NCI-H2029 (cell line): ENCODE measurements at places on chromosomes 13 and 19.

GRCh38 chr19:4414800-4415321 lies 12.4 kb downstream of the CHAF1A start:
- no peak for DNase-seq

DNA sequence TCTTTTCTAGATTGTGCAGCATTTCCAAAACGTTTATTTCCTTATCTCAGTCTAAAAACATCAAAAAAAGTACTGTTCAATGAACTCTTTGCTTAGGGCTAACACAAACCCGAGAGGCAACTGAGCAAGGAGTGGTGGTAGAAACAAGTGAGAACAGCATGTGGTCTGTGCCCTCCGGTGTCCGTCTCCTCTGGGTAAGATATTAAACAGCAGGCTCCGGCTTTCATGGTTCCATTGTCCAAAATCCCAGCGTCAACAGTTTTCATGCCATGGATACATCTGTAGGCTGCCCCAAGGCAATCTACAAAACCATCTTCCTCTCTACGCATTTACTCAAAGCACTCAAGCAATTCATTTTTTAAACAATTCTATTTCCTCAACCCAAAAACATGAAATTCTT lies 22.8 kb downstream of the DCLK1 start:
- no peak for DNase-seq

DNA sequence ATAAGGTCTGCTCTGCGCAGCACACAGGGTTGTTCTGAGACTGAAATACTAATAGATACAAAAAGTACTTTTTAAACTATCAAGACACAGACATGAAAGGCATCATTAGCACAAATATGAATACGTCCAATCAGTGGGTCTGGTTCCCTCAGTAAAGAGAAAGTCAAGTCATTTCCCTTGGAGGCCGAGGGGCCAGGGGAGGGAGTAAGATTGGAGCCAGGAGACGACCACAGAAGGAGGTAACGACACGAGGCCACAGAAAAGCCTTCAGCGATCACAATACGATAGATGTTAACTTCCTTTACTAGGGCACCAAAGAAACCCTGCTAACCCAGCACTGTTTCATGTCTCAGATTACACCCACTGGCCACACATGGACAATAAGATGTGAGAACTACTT lies 5.3 kb downstream of the CARS2 start:
- DNase-seq = no peak

GRCh38 chr19:50003810-50004419 lies 21.3 kb downstream of the VRK3 start:
- DNase-seq = no peak

GRCh38 chr13:86960876-86961275 lies 710.3 kb upstream of the SLITRK5 start:
- no peak for DNase-seq

DNA sequence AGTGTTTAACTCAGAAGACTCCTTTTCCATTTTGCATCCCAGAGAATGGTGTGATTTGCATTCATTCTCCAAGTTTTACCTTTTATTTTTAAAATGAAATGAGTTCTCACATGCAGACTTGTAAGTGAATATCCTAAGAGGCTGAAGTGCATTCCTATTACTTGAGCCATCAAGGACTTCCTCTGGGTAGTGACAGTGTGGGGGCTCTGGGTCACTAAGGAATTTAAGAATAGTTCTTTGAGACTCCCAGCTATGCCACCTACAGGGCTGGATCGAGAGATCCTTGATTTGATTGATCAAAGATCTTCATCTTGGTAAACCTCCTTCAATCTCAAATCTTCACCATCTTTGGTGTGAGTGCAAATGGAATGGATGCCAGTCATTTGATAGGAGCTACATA lies 36.3 kb upstream of the SLC10A2 start:
- DNase-seq = no peak

- DNase-seq = no peak
Observed at GRCh38 chr19:32865326-32865725, 4.2 kb downstream of the SLC7A9 start.

- no peak for DNase-seq
Observed at GRCh38 chr19:5667751-5668271, 12.5 kb downstream of the MICOS13 start.

GRCh38 chr13:43325636-43326035 lies 302.2 kb downstream of the DNAJC15 start:
- DNase-seq = no peak

DNA sequence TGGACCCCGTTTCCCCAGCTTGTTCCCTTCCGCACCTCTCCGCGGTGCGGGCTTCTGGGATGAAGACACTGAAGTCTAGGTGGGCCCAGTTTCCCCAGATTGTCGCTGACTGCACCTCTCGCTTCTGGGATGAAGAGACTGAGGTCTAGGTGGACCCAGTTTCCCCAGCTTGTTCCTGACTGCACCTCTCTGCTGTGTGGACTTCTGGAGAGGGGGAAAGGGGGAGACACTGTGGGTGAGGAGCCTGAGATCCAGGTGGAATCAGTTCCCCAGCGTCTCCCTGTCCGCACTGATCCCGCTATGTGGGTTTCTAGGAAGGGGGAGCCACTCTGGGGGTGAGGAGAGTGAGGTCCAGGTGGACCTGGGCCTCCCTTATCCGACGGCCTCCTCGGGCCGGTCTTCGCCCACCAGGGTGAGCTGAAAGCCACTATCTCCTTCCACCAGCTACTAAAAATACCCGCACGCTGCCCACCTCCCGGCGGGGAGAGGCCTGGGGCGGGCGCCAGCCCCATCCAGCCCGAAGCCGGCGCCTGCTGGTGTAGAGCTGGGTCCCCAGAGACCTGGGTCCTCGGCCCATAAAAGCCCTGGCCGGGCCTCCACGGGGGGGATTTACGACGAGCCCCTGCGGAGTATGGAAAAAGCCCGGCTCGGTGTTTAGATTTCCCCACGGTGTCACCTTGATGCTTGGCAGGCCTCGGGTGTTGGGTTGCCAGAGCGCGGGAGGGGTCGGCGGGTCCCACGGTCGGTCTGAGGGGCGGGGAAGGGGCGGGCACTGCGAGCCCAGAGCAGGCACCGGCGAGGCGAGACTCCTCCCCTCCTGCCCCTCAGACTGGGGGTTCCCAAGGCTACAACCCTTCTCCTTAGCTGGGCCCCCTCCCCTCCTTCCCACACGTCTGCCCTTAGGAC lies 10.6 kb downstream of the FUT6 start:
- DNase-seq = peak; percentile 67

DNA sequence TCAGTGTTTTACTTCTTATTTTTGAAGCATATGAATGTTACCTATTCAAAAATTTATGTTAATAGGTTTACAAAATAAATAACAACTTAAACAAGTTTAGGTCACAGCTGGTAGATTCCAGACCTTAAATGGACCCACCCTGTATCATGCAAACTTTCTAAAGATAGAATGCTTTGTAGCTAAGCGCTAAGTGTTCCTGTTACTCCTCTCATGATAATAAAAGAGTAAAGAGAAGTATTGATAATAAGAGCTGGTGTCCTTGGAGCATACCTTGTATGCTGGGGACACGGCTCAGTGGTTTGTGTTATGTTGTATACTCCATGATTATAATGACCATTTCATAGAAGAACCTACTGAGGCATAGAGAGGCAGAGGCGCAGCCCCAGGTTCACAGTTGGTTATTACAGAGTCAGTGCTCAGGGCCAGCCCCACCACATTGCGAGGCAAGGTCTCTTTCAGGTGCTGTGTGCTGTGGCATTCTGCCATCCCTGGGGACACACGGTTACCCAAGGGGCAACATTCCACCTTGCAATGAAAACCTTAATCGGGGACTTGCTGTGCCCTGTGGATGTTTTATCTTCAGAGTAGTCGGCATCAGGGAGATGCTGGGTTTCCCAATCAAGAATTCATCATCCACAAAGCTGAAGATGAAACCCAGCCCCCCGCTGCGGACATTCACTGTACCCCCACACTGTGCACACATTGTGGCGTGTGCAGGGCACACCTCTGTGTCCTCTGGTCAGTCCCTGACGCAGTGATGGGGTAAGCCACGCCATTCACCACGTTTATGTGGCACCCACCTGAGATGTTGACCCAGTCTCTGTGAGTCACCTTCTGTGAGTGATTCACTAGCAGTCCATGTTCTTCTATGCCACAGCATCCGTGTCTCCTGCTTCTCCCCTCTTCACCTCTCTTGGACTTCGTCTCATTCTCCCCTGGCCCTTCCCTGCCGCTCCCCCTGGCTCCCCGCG lies 186.7 kb downstream of the COL4A1 start:
- DNase-seq = no peak
